ENCODE measurements at places on chromosomes 12 and 14.
A peak's percentile ranks its signal among the peaks of the same experiment; 100 is the strongest.

DNA sequence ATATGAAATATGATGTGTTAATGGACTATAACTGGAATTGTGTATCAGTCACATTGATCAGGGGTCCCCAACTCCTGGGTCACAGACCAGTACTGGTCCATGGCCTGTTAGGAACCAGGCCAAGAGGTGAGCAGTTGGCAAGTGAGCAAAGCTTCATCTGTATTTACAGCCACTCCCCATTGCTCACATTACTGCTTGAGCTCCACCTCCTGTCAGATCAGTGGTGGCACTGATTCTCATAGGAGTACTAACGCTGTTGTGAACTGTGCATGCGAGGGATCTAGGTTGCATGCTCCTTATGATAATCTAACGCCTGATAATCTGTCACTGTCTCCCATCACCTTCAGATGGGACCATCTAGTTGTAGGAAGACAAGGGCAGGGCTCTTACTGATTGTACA is 72.3 kb downstream of the CDK17 start:
- no peak for DNase-seq

- no peak for DNase-seq
These were observed 124.1 kb downstream of the ARMH4 start for GRCh38 chr14:58027904-58028303.

DNA sequence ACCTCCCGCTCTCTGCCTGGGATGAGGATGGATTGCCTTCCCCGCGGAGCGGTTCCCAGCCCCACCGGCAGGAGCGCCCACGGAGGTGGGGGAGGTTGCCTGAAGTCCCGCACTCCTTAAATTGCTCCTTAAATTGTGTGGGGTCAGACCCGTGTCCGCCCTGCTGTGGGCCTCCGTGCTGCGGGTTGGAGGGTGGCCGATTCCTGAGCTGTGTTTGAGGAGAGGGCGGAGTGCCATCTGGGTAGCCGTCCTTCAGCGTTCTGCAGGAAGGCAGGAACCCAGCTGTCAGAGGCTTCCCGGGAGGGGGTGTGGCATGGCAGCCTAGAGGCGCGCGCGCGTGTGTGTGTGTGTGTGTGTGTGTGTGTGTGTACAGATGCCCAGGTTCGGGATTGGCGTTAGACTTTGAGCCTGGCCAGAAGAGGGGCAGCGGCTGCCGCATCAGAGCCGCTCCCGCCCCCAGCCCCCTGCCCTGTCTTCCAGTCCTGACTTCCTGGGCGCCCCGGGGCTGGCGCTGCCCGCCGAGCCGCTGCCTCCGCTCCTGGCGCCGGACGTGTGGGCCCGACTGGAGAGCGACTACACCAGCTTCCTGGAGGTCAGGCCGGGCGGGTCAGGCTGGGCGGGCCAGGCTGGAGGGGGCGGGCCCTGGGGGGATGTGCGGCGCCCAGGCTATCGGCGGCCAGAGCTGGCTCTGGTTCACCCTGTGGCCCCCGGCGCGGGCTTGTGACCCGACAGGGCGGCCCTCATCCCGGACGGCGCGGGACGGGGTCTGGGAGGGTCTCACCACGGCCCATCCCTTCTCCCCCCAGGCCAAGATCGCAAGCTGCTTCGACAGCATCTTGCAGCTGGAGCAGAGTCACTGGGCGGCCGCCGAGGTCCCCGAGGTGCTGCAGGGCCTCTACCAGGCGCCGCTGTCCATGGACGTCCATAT is 9.2 kb downstream of the EXOC3L4 start:
- DNase-seq, result peak; percentile 87

DNA sequence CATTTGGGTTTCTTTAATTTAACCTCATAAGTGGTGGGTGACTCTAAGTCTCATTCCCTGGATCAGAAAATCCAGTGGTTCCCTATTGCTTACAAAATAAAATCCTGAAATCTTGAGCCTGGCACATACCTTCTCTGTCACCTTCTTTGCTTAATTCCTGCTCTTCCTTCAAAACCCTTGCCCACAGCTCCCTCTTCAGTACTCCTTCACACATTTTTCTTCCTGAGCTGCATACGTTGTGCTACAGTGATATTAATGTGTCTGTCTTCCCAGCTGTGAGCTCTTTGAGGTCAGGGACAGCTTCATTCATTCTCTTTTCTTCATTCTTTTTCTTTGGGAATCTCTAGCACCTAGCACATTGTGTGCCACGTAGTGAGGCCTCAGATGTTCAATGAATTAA is 9.5 kb downstream of the TSPAN11 start:
- DNase-seq, result no peak

- no peak for DNase-seq
These were observed 426.0 kb downstream of the GALC start for GRCh38 chr14:87566991-87567390.

- no peak for DNase-seq
These were observed 54.1 kb upstream of the GNG2 start for GRCh38 chr14:51806026-51807023.

DNA sequence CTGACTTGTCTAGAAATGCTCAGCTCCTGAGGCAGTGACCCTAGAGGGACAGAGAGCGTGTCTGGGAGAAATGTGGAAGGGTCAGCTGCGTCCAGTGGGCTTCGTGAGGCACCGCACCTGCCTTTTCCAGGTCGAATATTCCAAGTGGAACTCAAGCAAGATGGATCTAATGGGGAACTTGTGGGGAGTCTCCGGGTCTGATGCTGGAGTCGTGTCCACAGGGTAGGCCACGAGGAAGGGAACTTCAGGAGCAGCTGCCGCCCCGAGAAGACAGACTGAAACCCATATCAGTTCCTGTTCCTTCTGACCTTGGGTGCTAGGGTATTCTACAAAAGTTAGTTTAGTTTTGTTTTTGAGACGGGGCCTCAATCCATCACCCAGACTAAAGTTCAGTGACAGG is 67.5 kb downstream of the TNFAIP2 start:
- DNase-seq, result no peak

- DNase-seq, result peak; percentile 55
These were observed 14.2 kb upstream of the TXNRD1 start for GRCh38 chr12:104201238-104202001.

GRCh38 chr14:53167602-53168328 is 14.6 kb upstream of the DDHD1 start:
- no peak for DNase-seq

DNA sequence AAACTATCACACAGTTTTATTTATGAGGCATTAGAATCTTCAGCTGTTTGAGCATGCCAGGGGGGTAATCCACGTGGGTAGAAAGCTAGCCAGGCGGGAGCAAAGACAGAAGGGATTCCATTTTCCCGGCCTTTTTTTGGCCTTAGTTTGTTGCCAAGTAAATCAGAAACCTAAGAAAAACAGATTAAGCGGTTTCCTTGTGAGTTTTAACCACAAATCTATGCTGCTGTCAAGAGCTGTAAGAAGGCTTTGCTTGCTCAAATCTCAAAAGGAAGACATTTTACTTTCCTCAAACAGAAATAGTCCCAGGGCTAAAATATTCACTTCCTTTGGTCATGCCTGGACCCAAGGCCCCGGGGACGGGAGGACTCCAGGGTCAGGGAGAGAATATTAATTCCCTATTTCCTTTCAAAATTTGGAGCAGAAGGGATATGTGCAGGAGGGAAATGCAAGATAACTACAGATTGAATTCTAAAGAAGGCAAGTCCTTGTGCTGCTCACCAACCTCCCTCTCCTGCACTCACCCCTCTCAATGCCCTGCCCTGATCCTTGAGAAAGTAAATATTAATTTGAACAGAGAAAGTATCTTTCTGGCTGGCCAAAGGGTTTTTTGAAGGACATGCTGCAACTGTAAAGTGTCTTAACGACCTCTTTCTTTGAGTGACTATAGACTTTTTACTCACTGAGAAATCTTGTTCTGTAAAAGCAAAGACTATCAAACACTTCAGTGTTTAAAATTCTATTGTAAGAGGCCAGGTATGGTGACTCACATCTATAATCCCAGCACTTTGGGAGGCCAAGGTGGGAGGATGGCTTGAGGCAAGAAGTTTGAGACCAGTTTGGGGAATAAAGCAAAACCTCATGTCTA is 75.7 kb downstream of the HSD17B6 start:
- DNase-seq, result no peak

GRCh38 chr12:31590642-31591379 is at the start of gene DENND5B:
DENND5B (minus strand) TSS chr12:31591136; CDS start chr12:31590832, 304 bp downstream.
- peak; percentile 50 for DNase-seq

- DNase-seq, result no peak
These were observed 275.9 kb downstream of the EGLN3 start for GRCh38 chr14:33674927-33675326.

DNA sequence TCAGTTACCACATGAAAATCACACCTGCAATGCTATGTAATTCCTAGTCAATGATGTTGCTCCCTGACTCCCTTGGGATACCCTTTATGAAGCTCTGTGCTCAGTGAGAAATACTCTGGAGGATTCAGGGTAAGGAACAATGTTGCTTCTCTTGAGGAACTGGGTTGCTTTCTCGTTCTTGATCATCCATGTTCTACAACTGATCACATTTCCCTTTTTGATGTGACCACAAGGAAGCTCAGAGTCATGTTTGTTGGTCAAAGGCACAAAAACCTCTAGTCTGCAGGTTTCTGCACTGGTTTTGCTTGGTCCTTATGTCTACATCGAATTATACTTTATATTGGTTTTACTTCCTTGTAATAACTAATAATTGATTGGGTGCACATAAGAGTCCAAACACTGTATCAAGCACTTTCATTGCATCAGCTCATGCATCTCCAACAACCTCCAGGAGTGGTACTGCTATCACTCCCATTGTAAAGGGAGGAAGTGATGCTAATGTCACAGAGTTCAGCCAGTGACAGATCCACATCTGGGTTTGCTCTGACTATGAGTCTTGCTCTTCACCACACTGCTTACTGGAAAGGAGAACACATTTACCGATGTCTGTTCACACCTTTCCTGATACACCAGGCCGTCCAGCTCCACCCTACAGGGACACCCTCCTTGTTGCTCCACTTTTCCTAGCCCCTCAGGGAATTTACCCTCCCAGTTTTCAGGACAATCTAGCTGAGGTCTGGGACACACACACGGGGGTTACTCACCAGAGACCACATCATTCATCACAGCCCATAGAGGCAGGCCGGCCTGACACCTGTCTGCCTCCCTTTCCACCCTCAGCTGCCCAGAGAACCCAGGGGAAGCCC is 41.0 kb downstream of the CMKLR1 start:
- no peak for DNase-seq

GRCh38 chr14:73457924-73458182 is 493 bp downstream of the NUMB start:
- DNase-seq, result no peak

- DNase-seq, result no peak
These were observed 54.3 kb upstream of the SRSF5 start for GRCh38 chr14:69712599-69713088.

DNA sequence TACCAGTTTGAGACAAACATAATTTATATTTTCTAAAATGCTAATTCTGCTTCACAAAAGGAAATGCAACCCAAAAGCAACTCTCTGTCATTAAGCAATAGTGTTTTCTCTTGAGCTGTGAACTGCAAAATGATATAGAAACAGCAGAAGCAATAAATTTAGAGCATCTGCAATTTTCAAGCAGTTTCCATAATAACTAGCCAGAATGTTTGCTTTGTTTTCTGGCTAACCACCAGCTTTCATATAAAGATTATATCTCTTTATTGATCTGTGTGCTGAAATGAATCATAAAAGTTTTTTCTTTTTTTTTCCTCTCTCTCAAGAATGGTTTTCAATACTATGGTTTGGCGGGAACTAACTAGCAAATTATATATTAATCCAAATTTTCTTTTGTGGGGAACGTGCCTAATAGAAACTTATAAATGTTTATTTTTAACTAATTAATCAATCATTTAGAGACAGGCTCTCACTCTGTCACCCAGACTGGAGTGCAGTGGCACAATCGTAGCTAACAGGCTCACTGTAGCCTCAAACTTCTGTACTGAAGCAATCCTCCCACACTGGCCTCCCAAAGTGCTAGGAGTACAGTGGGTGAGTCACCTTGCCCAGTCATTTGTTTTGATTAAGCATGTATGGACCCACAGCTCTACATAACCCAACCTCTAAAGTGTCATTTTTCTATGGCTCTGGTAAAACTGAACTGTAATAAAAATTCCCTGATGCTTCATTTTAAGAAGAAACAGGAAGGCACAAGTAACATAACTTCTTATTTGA is 830.1 kb upstream of the MGAT4C start:
- no peak for DNase-seq

DNA sequence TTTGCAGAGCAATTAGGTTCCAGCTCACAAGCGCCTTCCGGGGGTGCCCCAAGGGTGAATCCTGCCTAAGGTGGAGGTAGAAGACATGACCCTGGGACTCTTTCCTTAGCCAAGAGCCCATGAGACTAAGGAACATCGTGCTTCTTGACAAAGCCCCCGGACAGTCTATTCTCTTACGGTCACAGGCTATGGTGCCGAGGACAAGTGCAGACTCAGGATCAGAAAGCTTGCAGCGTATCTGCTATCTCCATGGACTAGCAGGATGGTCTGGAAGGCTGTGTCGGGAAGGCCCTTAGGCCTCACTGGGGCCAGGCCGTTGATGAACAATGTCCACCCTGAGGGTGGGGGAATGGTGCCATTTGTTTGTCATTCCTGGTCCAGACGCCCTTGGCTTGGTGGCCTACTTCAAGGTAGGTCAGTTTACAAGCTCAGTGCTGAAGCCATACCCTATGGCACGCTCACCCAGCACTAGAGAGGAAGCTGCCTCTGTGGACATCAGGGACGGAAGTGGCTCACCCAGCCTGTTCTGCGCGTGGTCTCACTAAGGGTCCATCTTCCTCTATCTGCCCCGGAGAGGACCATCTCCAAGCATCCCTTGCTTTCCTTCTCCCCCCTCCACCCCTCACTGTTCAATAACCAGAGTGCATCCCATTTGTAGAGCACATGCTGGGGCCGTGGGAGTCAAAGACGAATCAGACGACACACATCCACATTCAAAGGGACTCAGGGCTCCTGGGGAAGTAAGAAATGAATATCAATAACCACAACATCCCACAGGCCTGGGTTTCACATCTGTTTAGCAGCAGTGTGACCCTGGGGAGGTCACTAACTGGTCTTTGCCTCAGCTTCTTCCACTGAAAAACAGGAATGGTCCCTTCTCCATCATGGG is 45.0 kb upstream of the IQSEC3 start:
- peak; percentile 10 for DNase-seq

- DNase-seq, result no peak
These were observed 12.6 kb upstream of the TRPV4 start for GRCh38 chr12:109845824-109846205.
